Stimulated activated CD4-positive, alpha-beta T cell treated with anti-CD3 and anti-CD28 coated beads, Interleukin-4, amount 100 ng/mL, for 1 hour (primary cell): ENCODE measurements at places on chromosomes 12 and 14.
A peak's percentile ranks its signal among the peaks of the same experiment; 100 is the strongest.

DNA sequence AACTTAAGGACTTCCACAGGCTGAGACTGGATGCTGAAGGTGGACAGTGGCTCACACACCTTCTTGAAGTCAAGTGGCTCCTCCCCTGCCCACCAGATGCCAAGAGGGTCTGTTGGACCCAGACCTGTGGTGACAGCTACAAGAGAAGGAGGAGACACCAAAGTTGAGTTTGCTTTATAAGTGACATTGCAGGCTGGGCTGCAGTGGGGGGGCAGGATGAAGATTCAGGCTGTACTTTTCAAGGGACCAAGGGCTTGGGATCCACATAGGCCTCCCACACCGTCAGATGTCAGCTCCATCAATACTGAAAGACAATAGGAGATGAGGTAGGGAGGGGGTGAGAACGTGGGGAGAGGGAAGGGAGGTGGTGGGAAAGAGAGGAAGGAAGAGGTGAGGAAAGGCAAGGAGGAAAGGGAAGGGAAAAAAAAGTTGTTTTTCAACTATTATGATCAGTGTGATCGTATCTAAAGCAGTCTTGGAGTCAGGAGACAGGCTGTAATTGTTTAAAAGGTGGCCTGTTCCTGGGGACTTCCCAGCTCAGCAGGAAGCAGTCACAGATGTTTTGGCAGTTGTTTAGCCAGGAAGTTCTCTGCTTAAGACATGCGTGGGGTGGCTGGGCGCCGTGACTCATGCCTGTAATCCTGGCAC lies 84.1 kb upstream of the RESF1 start:
- DNase-seq, result peak; percentile 65

DNA sequence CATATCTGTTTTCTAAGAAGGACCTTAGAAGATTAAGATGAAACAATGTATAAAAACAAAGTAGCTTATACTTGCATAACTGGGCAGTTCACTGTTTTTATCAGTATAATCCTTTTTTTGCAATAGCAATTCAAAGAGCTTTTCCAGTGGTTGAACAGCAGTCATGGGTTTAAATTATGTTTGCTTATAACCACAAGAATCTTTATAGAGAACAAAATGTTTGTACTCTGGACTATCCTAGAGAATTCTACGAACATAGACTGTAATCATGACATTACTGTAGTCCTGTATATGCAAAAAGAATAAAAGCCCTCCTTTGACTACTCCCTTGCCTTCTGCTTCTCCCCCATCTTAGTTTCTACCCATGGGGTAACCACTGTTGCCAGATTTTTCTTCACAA lies 5.7 kb downstream of the FAM177A1 start:
- DNase-seq, result no peak

DNA sequence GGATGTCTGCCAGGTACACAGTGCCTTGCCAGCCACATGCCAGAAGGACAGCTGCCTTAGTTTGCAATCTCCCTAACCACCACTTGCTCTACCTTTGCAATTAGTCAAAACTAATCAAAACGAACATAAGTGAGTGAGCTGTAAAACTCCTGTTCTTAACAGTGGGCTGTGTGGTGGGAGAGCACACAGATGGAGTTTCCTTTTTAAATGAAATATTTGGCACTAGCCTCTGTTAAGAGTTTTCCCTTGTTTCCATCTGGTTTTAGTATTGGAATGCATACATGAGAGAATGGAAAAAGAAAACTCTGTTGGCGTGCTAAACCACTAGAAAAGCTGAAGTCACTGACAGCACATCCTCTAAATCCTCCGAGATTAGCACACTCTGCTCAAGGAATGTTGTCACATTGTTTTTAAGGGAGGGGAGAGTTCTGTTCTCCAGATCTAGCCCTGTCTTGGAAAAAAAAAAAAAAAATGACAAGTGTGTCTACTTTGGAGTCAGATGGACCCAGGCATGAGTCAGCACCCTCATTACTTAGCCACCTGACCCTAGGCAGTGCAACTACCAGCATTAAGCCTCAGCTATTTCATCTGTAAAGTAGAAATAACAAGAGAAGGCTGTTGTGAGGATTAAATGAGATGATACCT lies 83.9 kb downstream of the STXBP6 start:
- DNase-seq, result no peak

DNA sequence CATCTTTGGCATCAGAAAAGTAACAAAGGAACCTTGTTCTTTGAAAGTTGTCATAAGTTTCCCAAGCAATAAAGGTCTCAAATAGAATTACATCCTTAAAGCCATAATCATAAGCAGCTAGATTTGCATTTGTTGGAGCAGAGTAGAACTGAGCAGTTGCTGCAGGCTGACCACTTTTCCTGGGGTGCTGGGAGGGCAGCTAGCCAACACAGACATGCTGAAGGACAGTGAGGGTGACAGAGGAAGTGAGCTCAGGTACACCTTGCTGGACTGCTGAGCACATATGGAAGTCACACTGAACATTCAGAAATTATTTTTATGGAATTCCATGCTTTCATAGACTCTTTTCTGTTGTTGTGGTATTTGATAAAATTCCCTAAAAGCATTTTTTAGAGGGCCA lies 66.2 kb downstream of the MARK3 start:
- DNase-seq, result no peak

GRCh38 chr12:10783252-10783651 lies 19.2 kb downstream of the TAS2R7 start:
- DNase-seq, result no peak

DNA sequence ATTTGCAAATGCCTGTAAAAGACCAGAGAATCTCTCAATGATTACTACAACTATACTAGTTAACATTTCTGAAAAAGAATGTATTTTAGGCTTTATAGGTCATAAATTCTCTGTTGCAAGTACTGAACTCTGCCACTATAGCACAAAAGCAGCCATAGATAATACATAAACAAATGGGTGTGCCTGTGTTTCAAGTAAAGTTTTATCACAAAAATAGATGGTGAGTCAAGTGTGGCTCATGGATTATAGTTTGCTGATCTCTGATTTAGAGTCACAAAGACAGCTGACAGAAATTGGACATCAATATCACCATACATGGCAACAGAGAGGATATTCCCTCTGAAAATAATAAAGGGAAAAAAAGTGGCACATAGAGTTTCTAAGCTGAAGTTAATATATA lies 68.1 kb downstream of the FSCB start:
- no peak for DNase-seq

DNA sequence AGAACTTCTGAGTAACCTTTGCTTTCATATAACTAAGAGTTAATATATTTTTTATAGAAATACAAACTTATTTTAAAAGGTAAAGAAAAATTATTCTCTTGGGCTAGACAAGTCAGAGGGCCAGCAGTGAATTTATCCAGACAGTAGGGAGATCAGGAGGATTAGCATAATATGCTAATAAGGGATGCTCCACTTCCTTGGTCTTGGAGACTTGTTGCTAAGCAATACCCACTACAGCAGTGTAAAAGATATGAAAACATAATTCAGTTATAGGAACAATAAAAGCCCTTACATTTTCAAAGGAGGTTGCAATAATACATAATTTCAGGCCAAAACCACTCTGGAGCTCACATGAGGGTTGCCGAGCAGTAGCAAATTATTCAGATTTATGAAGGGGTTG lies 615.6 kb downstream of the KCNH5 start:
- DNase-seq, result no peak

GRCh38 chr12:65906006-65906405 lies 81.7 kb downstream of the HMGA2 start:
- DNase-seq, result no peak

- no peak for DNase-seq
These were observed 33.0 kb upstream of the FGF23 start for GRCh38 chr12:4412465-4412864.

- DNase-seq, result no peak
These were observed 72.4 kb downstream of the RASSF3 start for GRCh38 chr12:64682572-64683277.

DNA sequence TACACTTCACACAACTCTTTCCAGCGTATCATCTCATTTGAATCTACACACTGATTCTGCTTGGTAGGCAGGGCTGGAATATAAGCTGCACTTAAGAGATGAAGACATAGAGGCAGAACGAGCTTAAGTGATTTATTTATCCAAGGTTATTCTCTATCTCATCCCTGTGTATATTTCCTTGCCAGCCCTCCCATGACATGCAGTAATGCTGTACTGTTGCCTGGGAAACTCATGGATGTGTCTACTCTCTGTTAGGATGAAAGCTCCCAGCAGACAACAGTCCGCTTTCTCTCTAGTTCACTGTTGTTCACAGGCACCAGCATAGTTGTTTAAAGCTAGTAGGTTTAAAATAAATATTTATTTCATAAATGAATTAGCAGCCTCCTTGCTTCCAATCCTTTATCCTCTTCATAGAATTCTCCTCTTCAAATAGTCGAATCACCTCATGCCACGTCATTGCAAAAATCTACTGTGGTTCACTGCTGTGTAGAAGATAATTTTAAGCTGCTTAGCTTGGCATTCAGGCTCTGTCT lies 25.4 kb downstream of the FGF6 start:
- no peak for DNase-seq

DNA sequence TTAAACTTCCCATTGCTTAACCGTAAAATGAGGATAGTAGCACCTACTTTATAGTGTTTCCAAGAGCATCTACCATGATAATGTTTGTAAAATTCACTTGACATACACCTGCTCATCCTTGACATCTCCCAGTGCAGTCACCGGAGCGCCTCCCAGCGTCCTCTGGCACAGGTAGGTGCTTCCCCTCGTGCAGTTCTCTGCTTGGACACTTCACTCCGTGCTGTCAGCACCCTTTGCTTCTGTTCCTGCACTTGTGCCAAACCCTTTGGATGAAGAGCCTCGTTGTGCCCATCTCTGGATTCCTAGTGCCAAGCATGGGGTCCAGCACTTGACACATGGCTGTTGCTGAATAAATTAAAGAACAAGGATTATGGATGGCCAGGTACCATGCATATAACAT lies 28.3 kb downstream of the ETV6 start:
- no peak for DNase-seq

GRCh38 chr12:6336889-6337853 lies 4.7 kb downstream of the TNFRSF1A start:
- peak; percentile 30 for DNase-seq
